Activated T-cell treated with anti-CD3 and anti-CD28 coated beads for 24 hours (primary cell): ENCODE measurements at places on chromosomes 5 and 9.

- no peak for DNase-seq
Observed at GRCh38 chr5:138021771-138022170, 11.1 kb downstream of the FAM13B start.

- DNase-seq: no peak
Observed at GRCh38 chr5:90590-91547, 1.1 kb upstream of the PLEKHG4B start.

GRCh38 chr9:113876151-113876992 is at the start of gene ZNF618:
Gene ZNF618, plus strand, starts transcription at chr9:113876309. Its CDS starts 72 bp downstream, at chr9:113876381.
- DNase-seq: no peak

GRCh38 chr9:38081356-38082108 is 12.5 kb upstream of the SHB start:
- no peak for DNase-seq

- DNase-seq: no peak
Observed at GRCh38 chr5:168182269-168182668, 109.2 kb upstream of the WWC1 start.

- no peak for DNase-seq
Observed at GRCh38 chr5:159102311-159102934, 2.7 kb upstream of the EBF1 start.

DNA sequence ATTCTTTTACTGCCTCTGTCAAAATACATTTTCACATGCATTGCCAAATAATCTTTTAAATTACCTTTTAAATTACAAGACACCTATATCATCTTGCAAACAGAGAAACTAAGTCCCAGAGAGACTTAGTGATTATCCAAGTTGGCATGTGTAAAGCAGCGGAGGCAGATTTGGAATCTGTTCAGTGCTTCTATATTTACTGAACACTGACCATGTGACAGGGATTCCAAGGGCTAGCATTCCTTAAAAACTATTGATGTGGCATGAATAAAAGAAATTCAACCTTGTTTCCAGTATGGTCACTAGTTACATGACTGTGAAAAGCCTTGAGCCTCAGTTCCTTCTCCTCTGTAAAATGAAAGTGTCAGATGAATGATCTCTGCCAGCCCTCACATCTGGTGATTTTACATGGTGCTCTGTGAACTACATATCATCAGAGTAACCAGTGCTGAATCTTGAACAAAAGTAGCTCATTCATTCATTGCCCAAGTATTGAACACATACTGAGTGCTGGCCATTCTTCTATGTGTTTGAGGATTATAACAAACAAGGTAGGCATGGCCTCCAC is 71.9 kb upstream of the PPP1R2B start:
- DNase-seq: no peak
